ENCODE measurements at places on chromosomes 3 and 15.

GRCh38 chr3:13235897-13236296, 162.7 kb upstream of the IQSEC1 start:
- DNase-seq: no peak

DNA sequence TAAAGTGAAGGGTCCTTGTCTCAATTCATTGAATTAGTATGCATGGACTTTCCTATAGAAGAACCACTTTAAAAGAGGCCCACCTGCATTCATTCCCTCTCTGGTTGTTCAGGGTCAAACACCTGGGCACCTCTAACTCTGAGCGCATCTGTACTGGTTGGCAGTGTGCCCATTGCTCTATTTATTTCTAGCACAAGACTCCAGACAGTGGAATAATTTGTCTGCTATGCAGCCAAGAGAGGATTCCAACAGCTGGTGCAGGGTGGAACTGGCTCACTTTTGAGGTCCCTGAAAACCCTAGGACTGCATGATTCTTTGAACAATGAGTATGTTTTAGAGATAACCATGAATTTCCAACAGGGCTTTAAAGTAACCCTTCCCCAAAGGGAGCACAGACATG, 57.9 kb downstream of the CCDC33 start:
- no peak for DNase-seq

- no peak for DNase-seq
These were observed 55.0 kb downstream of the GLCE start for GRCh38 chr15:69215314-69216035.

DNA sequence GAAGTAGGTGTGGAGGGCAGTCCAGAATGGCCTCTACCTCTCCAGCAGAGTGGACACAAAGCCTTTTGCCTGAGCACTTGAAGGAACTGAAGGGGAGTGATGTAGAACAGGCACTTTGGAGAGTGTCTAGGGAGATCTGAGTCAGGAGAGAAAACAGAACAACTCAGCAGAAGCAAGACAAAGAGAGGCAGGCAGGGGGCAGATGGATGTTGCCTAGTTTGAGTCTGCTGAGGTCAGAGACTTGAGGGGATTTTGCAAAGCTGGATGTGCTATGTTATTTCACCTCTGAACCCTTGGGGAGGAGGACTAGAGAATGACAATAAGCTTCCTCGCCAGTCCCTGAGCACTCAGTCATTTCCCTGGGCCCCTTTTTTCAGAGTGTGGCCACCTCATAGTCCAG, 366.4 kb downstream of the EPHB1 start:
- no peak for DNase-seq

DNA sequence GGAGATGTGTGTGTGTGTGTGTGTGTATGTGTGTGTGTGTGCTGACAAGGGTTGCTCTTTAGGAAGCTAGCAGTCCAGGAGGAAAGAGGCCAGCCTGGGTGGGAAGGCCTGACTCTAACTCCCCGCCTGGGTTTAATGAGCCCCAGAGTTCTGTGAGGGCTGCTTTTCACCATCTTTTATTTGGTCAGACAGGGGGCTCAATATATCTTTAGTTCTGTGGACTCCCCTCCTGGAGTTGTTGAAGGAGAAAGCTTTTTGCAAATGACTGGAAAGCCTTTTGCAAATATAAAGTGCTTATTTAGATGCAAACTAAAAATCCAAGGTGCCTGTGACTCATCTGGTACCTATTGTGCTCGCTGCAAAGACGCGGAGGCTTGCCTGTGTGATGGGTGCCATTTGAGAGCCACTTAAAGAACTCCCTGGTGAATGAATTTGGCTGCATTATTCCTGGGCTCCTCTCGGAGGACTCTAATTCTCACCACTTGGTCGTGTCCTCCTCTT, 24.5 kb downstream of the DRD3 start:
- DNase-seq: no peak

GRCh38 chr3:139289860-139290524, 53.8 kb upstream of the MRPS22 start:
- DNase-seq: no peak

DNA sequence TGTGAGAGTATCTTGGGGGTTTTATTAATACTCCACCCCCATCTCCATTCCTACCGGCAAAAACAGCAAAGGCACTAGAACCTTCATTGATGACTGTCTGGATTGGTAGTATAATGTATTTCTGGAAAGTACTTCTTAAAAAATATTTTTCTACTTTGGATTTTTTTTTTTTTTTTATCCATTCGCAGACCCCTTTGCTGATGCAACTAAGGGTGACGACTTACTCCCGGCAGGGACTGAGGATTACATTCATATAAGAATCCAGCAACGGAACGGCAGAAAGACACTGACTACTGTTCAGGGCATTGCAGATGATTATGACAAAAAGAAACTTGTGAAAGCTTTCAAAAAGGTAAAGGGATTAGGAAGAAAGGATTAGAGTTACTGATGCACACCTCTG, 1.2 kb downstream of the EIF1B start:
- DNase-seq: no peak

- peak; percentile 29 for DNase-seq
These were observed 61.5 kb upstream of the GRM7 start for GRCh38 chr3:6799264-6799915.

DNA sequence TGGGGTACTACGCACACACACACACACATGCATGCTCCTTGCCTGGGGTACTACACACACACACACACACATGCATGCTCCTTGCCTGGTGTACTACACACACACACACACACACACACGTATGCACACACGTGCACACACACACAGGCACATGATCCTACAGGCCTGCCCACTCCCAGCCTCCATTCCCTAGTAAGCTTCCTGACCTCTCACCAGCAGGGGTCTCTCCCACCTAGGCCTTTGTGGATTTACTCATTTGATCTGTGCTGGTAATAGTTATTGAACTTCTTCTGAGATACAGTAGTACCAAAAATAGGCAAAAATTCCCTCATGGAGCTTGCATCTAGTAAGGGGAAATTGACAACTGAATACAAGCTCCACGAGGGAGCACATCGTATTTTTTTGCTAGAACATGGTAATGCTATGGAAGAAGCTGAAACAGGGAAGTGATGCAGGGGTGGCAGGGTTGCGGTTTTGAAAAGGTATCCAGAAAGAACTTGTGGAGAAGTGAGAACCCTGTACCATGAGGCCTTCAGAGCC, 19.1 kb downstream of the TTC21A start:
- DNase-seq: peak; percentile 43

- no peak for DNase-seq
These were observed 2.3 kb upstream of the TM4SF19 start for GRCh38 chr3:196340466-196340865.

GRCh38 chr3:37940242-37940908, 50.2 kb upstream of the VILL start:
- no peak for DNase-seq

DNA sequence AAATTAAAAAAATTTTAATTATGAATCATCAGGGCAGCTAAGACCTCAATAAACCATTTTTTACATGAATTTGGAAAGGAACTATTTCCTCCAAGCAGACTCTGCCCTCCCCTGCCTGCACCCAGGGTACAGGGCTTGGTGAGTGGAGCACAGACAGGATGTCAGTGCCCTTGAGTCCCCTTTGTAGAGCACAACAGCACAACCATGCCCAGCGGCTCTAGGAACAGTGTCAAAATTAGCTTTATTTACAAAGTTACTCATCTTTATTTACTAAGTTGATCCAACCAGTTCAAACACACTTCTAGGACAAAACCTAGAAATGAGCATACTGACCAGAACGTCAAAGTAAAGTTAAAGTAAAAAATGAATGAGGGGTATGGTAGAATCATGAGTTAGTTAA, 90.6 kb upstream of the TSC22D2 start:
- no peak for DNase-seq

DNA sequence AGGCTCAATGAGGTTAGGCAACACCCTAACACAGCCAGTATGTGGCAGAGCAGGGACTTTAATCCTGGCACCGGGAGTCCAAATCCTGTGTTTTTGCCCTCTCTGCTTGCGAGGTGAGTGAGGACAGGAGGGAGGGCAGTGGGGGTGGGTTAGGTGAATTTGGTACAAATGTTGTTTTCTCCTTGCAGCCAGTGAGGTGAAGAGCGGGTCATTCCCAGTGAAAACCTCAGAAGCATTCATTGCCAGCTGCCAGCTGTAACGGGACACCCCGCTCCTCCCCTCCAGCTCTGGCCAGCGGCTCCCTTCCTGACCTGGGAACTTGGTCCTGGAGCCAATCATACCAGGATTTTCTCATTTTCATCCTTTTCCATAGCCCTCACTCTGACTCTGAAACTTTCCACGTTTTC, 45.7 kb upstream of the RAB6B start:
- DNase-seq: no peak

DNA sequence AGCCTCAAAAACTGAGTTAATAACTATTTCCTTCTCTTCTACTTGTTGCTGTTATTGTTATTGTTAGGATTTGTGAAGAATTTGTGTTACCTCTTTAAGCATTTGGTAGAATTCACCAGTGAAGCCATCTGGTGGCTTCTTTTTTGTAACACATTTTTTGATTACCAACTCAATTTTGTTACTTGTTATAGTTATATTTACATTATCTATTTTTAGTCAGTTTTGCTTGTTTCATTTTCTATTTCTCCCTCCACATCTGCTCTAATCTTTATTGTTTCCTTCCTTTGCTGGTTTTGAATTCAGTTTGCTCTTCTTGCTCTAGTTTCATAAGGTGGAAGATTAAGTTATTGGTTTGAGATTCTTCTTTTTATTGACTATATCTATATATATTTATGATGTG, 3.7 kb upstream of the SLC9C1 start:
- no peak for DNase-seq

- DNase-seq: no peak
These were observed 3.0 kb upstream of the PPP1R2 start for GRCh38 chr3:195546130-195546560.

GRCh38 chr15:100818927-100819326, 60.7 kb upstream of the ALDH1A3 start:
- no peak for DNase-seq

- DNase-seq: peak; percentile 68
These were observed 302.5 kb upstream of the ATP11B start for GRCh38 chr3:182490596-182491491.

DNA sequence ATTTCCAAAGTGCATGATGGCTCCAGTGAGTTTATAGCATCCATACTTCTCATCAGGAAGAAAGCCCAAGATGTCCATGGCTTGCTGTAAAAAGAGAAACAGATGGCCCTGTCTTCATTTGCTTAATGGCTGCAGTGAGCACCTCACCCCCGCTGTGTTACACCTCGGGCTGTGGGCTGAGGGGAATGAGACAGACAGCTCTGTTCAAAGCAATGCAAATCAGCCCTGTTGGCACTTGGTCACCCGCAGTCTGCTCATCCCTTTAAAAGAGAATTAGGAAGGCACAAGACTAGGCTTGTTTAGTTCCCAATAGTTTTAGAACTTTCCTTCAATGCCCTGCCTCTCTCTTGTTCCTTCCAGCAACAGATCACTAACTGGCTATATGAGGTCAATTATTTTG, 25.2 kb downstream of the MYH15 start:
- DNase-seq: no peak

DNA sequence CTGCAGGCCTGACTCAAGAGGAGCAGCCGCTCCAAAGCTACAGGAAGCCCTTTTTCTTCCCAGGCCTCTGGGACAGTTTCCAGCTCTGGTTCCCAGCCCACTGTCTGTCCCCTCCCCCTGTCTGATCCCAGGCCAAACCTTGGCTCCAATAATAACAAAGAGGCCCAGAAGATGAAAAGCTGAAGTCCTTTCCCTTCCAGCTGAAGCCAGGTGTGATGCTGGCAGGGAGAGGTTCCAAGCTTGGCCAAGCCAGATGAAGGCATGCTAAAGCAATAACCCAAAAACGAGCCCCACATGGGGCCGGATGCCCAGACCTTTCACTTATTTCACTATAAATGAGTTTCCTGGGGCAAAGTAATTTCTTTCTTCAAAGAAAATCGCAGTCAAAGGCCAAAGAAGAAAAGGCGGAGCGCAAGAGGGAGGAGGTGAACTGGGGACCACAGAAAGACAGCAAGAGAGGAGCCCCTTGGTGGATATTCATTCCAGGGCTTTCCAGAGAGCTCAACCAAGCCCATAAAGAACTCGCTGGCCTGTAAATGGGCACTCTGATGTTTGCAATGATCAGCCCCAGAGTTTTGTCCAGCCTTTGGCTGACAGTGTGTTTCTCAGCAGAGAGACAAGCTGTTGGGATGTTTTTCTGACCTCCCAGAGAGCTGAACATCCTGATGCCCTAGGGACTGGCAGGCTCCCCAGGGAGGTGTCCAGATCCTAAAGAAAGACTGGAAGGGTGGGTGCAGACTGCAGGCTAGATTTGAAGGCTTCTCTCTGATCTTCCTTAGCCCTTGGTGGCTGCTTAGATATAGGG, 157.6 kb downstream of the UACA start:
- peak; percentile 76 for DNase-seq

DNA sequence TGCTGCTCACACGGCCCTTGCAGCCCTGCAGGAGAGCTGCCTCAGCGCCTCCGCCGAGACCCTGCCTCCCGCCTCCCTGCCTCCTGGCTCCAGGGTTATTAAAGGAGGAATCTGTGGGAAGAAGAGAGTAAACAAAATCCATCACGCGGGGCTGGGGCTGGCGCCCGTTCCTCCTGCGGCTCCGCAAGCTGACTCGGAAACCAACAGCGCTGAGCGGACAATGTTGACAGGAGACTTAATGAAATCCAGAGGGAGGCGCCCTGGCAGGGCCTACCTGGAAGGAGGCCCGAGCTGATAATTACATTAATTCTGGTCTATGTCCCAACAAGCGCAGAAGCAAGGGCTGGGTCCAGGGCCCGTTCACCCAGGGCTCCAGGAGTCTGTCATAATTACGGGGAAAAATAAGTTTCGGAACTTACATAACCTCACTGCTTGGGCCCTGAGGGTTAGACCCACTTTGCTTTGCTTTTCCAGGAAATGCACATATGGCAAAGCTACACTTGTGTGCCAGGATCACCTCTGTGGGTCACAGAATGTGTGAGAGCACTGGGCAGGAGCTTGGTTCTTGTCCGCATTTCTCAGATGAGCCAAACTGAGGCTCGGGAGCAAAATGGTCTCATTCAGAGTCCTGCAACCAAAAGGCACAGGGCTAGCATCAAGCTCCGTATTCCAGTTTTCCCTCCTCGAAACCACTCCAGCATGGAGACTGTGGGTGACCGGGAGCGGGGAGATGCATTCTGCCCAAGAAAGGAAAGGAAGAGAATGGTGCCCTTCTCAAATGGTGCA, 43.8 kb upstream of the SLC6A6 start:
- DNase-seq: no peak

GRCh38 chr3:123031051-123031450, 3.5 kb upstream of the SEMA5B start:
- DNase-seq: no peak

DNA sequence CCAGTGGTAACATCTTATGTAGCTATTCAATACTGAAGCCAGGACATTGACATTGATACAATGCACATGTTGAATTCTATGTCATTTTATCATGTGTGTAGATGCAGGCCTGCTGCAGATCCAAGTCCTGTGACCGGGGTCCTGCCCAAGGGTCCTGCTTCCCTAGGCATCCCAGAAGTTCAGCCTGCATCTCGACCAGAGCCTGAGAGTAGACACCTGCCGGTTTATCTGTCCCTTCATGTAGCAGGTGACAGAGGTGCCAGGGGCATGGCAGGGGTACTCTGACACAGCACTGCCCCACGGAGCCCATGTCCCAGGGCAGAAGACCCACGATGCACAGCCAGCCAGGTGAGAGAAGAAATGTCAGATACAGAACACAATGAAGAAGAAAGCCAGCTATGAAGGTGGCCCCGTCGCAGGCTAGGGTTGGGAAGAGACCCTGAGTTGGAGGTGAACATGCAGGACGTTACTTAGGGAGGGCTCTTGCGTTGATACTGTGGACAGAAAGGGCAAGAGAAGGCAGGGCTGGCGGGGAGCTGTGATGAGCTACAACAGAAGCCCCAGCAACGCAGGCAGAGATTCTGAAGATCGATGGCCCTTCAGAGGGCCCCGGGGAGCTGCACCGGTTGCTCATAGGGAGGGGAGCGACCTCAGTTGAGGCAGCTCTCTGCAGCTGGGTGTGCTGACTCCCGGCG, 51.0 kb downstream of the TPRA1 start:
- no peak for DNase-seq

Data from HT-29 (cell line).